Mesothelial cell of epicardium (in vitro differentiated cells): ENCODE measurements at places on chromosomes 16 and 17. TPM values are rescaled to one million over a fixed set of nuclear protein-coding genes. Genes with fewer than 3 reads are reported as not detected.

RCVRN gene
- 1.2 to 1.8 TPM (median 1.3 TPM) in 3 replicates for total RNA-seq

KLHL36 gene
- total RNA-seq, result 44.9 to 51.6 TPM (median 46.9 TPM) in 3 replicates

DNA sequence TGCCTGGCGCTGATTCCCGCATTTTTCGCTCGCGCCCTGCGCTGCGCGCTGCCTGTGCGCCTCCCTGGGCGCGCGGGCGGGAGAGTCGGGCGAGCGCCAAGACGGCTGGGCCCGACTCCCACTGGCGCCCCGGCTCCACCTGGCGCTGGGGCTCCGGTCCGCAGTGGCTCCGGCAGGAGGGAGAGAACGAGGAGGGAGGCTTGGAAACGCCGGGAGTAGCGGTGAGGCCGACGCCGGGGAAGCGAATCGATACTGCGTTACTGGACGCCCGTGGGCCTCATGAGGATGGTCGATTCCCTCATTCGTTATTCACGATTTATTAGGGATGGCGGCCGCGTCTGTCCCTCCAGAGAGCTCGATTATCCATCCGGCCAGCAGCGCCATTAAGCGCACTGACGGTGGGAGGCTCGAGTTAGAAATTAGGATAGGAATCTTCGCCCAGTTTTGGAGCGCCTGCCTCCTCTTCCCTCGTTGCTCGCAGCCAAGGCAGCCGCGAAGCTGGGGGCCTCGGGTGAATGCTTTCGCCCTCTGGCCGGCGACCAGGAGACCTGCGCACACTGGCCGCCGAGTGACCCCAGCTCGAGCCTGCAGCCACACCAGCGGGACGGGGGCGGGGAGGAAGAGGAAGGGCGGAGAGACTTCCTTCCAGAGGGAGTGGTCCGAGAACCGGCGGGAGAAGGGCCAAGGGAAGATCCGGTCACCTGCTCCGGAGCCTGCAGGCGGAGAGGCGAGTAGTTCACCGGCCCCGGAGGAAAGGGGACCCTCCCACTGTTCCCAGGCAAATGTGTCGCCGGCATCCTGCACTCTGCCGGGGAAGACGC lies 1.3 kb upstream of the PCGF2 start:
- H3K36me3 ChIP-seq, result no peaks in the 10 kb centered on the region
- H3K27ac ChIP-seq, result peak overlapping the region; percentile 90
- peak overlapping the region; percentile 91 for H3K4me3 ChIP-seq
- no peaks in the 10 kb centered on the region for H3K27me3 ChIP-seq
- peak; percentile 66 for DNase-seq

GRCh38 chr16:84597931-84598351 lies 19.9 kb downstream of the COTL1 start:
- no peak for DNase-seq
- H3K36me3 ChIP-seq, result peaks cover 9% of the 10 kb centered on the region
- H3K4me3 ChIP-seq, result no peak overlapping the region
- peak overlapping the region; percentile 81 for H3K27ac ChIP-seq
- H3K4me1 ChIP-seq, result peaks cover 35% of the 10 kb centered on the region
- H3K27me3 ChIP-seq, result no peaks in the 10 kb centered on the region

GPR142 gene
- total RNA-seq, result 0.18 TPM in 1 of 3 replicates, not detected in the others

- no peak overlapping the region for H3K4me3 ChIP-seq
- H3K27ac ChIP-seq, result peak overlapping the region; percentile 77
- H3K4me1 ChIP-seq, result peaks cover 39% of the 10 kb centered on the region
- no peak for DNase-seq
These were observed 75.5 kb upstream of the CLEC3A start for GRCh38 chr16:77946823-77947222.

TBC1D26 gene
- 2.8 to 3.8 TPM (median 2.8 TPM) in 3 replicates for total RNA-seq

DNA sequence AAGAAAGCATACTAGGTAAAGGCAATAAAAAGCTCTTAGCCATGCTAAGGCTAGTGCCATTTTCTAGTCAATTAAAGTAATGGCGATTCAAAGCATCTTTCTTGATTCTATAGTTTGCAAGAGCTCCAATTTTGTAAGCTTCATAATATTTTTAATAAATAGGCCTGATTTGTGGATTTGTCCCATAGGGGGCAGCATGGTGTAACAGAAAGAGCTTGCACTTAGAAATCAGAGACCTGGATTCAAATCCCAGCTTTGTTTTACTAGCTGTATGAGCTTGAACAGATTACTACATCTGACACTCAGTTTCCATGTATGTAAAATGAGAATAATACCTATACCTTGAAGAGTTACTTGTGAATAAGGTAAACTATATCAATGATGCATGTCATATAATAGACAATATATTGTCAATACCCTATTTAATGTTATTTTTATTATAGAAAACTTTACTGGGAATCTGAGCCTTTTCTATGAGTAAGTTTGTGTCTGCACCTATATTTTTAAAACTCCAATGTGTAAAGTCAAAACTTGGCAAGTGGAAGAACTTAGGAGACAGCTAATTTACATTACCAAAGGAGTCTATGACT lies 93.6 kb upstream of the NOG start:
- no peak for DNase-seq
- H3K36me3 ChIP-seq, result no peaks in the 10 kb centered on the region
- H3K4me1 ChIP-seq, result peaks cover 13% of the 10 kb centered on the region
- H3K27me3 ChIP-seq, result no peaks in the 10 kb centered on the region

DNA sequence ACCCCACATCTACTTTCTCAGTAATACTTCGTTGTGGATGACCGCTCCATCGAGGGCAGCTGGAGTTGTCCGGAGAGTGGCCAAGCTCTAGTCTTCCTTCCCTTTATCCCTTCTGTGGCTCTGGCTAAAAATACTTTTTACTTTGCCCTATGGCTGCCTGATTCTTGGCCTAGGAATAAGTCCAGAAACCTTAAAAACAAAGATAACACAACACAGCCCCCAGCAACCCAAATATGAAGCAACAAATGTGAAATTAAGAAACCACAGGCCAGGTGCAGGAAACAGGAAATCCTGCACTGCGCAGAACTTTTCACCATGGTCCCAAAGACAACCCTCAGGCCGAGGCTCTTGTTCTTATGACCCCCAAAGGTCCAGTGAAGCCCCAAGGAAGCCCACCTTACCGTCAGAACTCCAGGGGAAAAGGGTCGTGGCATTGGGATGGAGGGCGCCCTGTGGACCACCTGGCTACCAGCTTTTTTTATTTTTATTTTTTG lies 26.0 kb downstream of the TK2 start:
- H3K4me1 ChIP-seq, result no peaks in the 10 kb centered on the region
- H3K27me3 ChIP-seq, result no peaks in the 10 kb centered on the region
- no peak for DNase-seq
- no peak overlapping the region for H3K4me3 ChIP-seq
- H3K27ac ChIP-seq, result no peak overlapping the region

DNA sequence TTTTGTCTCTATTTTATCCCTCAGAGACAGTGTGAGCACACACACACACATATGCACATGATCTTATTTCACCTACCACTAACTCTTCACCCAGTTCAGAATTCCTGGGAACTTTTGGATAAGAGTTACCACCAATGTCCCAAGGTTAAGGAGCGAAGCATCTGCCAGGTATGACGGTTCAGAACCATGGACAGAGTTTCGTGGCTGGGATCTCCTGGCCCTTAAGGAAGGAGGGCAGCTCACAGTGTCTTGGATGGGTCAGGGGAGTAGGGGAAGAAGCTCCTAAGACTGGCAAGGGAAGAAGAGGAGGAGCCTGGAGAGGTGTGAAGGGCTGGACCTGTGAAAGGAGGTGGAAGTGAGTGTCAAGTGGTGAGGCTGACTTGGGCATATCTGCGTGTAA lies 23.0 kb upstream of the TMEM132E start:
- H3K27ac ChIP-seq, result no peak overlapping the region
- no peak for DNase-seq
- no peak overlapping the region for H3K4me3 ChIP-seq
- no peaks in the 10 kb centered on the region for H3K4me1 ChIP-seq

DNA sequence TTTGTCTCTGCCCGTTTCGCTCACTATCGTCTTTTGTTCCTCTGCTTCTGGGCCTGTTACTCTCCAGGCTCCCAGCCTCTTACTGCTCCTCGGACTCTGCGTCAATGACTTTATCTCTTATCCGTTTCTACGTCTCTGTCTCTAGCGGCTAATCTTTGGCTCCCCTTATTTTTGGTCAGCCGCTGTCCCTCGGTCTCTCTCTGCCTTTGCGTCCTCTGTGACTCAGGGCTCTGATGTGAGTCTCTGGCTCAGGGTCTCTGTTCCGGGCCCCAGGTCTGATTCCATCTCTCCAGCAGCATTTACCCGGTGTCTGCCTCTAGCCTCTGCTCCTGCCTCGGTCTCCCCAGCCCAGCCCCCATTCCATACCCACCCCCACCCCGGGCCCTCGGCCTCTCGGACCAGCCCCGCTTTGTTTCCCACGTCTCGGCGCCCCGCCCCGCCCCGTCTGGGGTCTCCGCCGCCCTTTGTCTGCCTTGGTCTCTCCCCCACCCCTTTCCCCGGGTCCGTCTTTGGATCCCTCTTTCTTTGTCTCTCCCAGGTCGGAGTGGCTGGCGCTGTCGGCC lies 547 bp upstream of the ZNF48 start:
- H3K27me3 ChIP-seq, result no peaks in the 10 kb centered on the region
- peak; percentile 74 for DNase-seq
- H3K4me1 ChIP-seq, result peaks cover 24% of the 10 kb centered on the region
- peak overlapping the region; percentile 96 for H3K27ac ChIP-seq
- peaks cover 4% of the 10 kb centered on the region for H3K36me3 ChIP-seq
- peak overlapping the region; percentile 95 for H3K4me3 ChIP-seq

GRCh38 chr16:4288148-4288921 lies 15.5 kb upstream of the TFAP4 start:
- no peaks in the 10 kb centered on the region for H3K27me3 ChIP-seq
- peak; percentile 69 for DNase-seq
- H3K4me1 ChIP-seq, result peaks cover 28% of the 10 kb centered on the region
- H3K4me3 ChIP-seq, result no peak overlapping the region
- H3K36me3 ChIP-seq, result no peaks in the 10 kb centered on the region

- H3K27ac ChIP-seq, result peak overlapping the region; percentile 2
- peaks cover 14% of the 10 kb centered on the region for H3K4me1 ChIP-seq
- no peak for DNase-seq
- H3K4me3 ChIP-seq, result no peak overlapping the region
These were observed 59.4 kb downstream of the EFCAB5 start for GRCh38 chr17:30000755-30001257.

TPSB2 gene
- total RNA-seq, result not detected in 3 replicates

GRCh38 chr16:86631444-86631843 lies 53.1 kb downstream of the FOXL1 start:
- no peak overlapping the region for H3K27ac ChIP-seq
- H3K4me1 ChIP-seq, result peaks cover 29% of the 10 kb centered on the region
- peaks cover 2% of the 10 kb centered on the region for H3K27me3 ChIP-seq
- H3K4me3 ChIP-seq, result no peak overlapping the region
- no peaks in the 10 kb centered on the region for H3K36me3 ChIP-seq

DNA sequence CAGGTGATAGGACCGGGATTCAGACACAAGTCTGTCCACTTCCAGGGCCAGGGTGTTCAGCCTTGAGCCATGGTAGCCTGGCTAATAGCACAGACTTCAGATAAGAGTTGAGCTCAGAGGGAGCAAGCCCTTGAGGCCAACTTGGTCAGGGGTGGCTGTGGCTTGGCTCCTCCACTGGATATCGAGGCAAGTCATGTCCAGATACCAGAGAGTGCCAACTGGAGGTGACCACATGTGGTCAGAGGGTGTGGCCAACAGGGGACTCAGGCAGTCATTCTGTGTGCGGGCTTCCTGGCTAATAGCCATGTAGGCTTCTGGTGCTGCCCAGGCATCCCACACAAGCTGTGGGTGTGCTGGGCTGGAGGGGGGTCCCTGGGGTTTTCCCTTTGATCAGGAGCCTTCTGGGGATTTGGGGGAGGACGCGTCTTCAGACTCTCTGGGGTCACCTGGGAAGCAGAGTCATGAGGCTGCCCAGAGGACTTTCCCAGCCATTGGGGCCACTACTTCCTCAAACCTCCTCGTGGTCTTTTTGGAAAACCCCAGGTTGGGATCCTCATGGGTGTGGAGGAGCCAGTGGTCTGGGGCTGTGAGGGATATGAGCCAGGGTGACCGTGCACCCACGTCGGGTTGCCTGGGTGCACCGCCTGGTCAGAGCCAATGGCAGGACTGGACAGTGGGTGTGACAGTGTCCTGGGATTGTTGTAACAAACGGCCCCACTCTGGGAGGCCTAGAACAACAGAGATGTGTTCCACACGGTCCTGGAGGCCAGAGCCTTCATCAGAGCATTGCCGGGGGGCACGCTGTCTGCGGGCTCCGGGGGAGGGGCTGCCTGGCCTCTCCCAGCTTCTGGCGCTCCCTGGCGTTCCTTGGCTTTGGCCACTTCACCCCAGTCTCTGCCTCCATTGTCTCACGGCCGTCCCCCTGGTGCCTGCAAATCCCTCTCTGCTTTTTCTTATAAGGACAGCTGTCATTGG lies 25.0 kb downstream of the COX4I1 start:
- no peak for DNase-seq
- no peak overlapping the region for H3K27ac ChIP-seq
- H3K27me3 ChIP-seq, result peaks cover 22% of the 10 kb centered on the region
- no peaks in the 10 kb centered on the region for H3K36me3 ChIP-seq

DNA sequence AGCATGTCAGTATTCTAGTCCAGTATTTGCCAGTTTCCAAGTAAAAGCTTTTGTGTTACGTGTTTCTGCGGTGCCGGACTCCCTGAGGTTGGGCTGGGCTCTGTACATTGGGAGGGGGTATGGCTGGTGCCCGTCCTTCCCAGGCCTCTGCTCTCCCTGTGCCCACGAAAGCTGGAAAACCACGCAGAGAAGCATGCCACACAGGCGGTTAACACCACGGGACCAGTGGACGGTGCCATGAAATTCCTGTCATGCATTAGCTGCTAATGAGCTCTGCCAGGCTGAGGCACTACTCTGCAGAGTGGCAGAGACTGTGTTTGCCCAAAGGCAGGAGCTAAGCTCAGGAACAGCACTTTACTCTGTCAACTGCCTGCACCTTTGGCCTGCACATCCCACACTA lies 8.1 kb downstream of the SMIM5 start:
- H3K4me3 ChIP-seq, result no peak overlapping the region
- H3K27ac ChIP-seq, result no peak overlapping the region
- H3K27me3 ChIP-seq, result no peaks in the 10 kb centered on the region
- DNase-seq, result no peak

DNA sequence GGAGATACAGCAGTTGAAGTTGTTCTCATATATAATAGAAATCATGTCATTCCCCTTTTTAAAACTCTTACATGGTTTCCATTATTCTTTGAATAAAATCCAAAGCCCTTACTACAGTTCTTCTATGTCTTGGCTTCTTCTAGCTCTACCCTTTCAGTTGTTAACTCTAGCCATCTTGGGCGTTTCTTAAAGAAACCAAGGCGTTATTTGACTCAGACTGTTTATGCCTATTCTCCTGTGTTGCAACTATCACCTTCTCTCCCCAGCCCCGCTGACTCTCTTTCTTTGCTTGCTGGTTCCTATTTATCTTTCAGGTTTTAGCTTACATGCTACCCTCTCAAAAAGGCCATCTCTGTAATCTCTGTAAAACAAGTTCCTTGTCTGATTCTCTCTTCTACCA lies 32.7 kb downstream of the NFATC3 start:
- H3K36me3 ChIP-seq, result peaks cover 5% of the 10 kb centered on the region
- no peaks in the 10 kb centered on the region for H3K27me3 ChIP-seq
- DNase-seq, result no peak

OTOP3 gene
- total RNA-seq, result not detected in 3 replicates
